ENCODE measurements at places on chromosomes 7 and 10.

DNA sequence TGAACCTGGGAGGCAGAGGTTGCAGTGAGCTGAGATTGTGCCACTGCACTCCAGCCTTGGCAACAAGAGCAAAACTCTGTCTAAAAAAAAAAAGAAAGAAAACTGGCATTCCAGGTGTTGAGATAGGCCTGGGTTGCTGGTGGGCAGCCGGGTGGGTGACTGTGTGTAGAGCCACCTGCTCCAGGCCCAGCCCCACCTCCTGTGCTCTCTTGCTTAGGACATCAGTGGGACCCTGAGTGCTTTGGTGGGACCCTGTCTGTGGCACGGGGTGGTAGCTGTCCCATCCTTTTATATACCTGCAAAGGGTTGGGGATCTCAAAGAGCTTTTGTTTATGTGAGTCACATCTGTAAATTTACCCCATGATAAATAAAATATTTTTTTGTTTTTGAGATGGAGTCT lies 6.2 kb downstream of the PAOX start:
- DNase-seq: no peak

- no peak for DNase-seq
Measured at GRCh38 chr7:27419581-27420177, 177.1 kb downstream of the EVX1 start.

GRCh38 chr7:121519548-121520521 lies 123.7 kb upstream of the FAM3C start:
- no peak for DNase-seq

- DNase-seq: no peak
Measured at GRCh38 chr10:69715156-69715898, 85.3 kb downstream of the FAM241B start.

DNA sequence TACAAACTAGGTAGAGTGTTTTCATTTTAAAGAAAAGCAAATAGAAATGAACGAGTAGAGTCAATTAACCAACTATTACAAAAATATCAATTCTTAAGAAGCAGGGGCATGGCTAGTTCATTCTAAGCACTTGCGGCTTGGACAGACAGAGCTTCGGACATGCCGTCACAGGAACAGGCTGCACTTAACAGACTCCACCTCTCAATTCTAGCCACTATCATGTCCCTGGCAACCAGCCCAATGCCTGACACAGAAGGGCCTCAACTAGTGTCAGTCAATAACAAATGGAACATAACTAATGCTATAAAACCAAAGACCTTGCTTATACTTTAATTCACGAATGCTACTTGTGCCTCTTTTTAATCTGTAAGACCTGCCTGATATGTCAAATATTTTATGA lies 74.4 kb downstream of the TPK1 start:
- DNase-seq: no peak

GRCh38 chr7:82175319-82175718 lies 268.3 kb downstream of the CACNA2D1 start:
- no peak for DNase-seq

DNA sequence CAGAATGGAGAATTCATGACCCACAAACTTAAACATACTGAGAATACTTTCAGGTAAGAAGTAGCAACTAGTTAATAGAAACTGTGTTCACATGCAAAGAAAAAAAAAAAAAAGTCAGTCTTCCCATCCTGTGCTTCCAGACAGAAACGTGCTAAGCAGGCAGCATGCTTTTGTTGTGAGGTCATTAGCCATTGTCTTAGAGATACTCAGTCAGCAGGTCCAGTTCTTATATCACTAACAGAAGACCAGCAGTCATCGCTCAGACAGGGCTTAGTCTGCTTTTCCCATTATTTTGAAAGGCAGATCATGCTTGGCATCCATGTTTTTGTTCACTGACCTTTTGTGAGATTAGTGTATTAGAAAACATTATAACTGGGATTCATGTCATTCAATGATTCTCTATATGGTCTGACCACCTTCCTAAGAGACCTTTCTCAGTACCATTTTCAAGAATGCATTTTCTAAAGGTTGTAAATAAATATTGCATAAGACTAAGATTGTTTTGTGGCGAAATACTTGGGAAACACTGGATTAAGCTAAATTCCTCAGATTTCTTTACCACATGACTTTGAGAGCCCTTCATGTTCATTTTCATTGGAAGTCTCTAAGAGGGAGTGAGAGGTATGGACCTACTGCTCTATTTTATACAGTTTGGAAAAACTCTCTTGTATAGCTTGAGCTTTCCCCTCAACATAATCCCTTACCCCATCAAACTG lies 45.0 kb upstream of the AGBL3 start:
- DNase-seq: peak; percentile 83

GRCh38 chr10:15795036-15795792 lies 65.1 kb downstream of the MINDY3 start:
- no peak for DNase-seq

GRCh38 chr10:44567471-44567870 lies 182.6 kb upstream of the CXCL12 start:
- peak; percentile 54 for DNase-seq

- DNase-seq: no peak
Measured at GRCh38 chr7:47278043-47278442, 303.9 kb downstream of the TNS3 start.

DNA sequence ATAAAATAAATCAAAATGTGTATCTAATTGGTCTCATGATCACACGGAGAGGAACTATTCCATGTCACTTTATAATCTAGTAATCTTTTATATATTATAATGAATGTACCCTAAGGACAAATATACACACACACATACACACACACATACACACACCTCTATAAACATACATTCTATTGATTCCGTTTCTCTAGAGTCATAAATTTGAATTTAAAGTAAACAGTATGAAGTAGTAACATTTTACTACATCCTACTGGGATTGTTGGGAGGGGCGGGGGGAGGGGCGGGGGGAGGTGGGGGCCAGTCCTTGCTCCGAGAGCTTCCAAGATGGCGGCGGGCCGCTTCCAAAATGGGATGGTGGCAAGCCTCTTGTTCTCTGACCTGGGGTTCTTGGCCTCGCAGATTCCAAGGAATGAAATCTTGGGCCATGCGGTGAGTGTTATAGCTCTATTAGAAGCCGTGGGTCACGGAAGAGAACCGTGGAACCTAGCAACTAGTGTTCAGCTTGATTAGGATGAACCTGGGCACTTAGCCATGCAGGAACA lies 143.2 kb downstream of the REEP3 start:
- DNase-seq: no peak

GRCh38 chr7:91344911-91345310 lies 80.7 kb downstream of the FZD1 start:
- no peak for DNase-seq

GRCh38 chr10:111989136-111989911 lies 194.2 kb downstream of the GPAM start:
- DNase-seq: no peak

DNA sequence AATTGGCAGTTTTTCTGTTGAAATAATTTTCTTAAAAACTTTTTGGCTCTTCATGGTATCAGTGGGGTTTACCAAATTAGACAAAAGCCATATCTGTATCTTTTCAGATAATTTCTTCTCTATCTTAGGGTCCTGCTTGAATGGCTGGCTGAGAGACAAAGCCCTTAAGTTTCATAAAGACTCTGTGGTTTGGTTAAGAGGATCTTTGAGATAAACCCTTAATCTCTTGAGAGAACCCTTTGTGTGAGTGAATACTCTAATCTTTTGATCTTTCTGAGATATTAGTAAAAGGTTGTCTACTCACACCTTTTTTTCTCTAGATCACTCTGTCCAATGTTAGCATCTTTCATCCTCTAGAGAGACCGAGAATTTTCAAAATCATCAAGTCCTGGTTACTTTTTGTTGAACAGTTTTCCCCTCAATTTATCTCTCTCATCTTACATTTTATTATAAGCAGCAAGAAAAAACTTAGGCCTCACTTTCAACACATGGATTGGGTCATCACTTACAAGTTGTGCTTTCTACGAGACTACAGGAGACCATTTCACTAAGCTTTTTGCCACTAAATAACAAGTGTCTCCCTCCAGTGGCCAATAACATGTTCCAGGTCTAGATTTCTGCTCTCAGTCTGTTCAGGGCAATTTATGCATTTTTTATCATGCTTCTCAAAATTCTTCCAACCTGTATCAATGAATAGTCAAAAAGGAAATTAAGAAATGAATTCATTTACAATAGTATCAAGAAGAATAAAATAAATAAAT lies 28.4 kb downstream of the DNAJC9 start:
- no peak for DNase-seq

GRCh38 chr7:130940907-130941306 lies 206.9 kb upstream of the KLF14 start:
- DNase-seq: no peak

- DNase-seq: no peak
Measured at GRCh38 chr7:117308891-117309290, 14.0 kb downstream of the WNT2 start.
